Breast epithelium (tissue), 4 donors: ENCODE measurements at places on chromosomes 1 and 21.

GRCh38 chr1:186828611-186829454 lies at the start of gene PLA2G4A:
TSS of gene PLA2G4A (plus strand) at chr1:186828949. CDS start at chr1:186854355, 25,406 bp downstream.
- peak; percentile 33 for DNase-seq

- no peak for DNase-seq
Observed at GRCh38 chr1:214475331-214475730, 76.1 kb downstream of the PTPN14 start.

DNA sequence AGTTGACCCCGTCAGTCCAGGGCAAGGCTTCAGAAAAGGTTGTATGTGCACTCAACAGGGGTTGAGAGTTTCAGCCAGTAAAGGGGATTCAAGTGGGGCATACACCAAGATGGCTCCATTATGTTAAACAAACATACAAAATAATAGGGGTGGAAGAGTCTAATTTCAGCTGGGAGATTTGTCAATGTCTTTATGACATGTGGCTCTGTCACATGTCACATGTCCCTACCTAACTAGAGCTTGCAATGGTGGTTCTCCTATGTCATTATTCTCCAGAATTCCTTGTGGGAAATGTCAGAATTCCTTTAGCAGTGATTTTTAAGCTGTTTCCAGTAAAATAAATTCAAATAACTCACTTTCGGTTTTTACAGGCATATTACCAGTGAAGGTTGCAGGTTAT lies 392.0 kb upstream of the ADGRL4 start:
- DNase-seq = no peak

GRCh38 chr1:89938171-89939055 lies 56.5 kb upstream of the ZNF326 start:
- DNase-seq = no peak

DNA sequence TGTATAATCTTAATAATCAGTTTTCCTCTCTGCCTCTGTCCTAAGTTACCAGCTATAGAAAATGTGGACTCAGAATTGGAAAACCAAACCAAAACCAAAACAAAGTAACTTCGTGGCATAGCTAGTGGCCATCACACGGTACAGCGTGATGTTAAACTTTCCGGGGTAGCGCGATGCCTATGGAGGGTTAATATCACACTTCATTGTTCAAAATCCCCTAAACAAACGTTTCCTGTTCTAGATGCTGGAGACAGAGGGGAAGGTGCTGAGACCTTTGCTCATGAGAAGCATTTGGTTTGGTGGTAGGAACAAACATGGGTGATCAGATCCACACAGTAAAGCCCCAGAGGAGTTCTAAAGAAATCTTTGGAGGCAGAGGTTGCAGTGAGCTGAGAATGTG lies 4.9 kb downstream of the AADACL4 start:
- DNase-seq = no peak

DNA sequence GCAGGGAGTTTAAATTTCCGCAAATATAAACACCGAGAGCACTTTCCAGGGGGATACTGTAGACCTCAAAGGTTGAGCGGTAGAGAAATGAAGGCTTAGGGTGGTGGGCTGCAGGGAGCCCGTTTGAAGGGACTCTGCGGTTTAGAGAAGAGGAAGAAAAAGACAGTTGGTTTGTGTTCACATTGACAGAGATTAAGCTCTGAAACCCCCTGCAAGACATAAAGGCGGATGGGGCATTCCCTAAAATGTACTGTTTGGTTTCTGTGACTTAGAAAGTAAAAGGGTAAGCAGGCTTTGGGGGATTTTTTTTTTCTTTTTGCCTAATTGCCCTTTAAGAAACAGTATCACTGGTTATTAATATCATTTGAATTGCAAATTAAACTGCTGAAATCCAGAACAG lies 1.3 kb downstream of the KAZN start:
- DNase-seq = no peak

DNA sequence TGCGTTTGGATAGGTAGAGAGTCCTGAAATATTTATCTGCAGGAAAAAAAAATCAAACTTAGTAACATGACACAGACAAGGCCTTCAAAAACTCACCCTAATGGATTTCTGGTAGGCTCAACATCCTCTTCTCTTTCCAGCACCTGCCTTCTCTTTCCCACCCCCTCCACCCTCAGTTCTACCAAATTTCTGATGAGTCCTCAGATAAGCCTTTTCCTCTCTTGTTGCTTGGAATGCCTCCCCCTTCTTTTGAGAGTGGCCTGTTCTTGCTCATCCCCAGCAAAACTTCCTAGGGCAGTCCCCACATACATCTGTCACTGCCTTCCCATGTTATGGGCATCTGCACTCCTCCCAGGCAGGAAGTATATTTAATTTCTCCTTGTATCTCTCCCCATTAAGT lies 7.6 kb upstream of the LBR start:
- DNase-seq = no peak

DNA sequence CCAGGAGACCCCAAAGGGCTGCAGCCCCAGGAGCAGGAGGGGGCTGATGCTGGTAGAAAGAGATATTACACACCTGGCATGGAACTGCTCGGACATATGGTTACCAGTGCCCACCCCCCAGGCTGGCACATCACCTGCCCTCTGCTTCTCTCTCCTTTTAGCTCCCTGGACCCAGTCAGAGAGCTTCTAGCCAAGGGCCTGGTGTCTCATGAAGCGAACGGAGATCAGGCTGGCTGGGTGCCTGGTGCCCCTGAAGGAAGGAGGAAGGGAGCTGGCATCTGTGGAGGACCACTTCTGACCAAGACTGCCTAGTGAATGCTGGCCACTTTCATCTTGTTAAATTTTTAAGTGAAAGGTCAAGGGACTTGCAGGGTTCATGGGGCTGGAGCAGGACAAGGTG lies 53.1 kb downstream of the FOXO6 start:
- DNase-seq = no peak

GRCh38 chr1:26156285-26157038 lies 2.4 kb upstream of the FAM110D start:
- DNase-seq = no peak

GRCh38 chr1:179169616-179170467 lies 59.6 kb downstream of the ABL2 start:
- DNase-seq = no peak

DNA sequence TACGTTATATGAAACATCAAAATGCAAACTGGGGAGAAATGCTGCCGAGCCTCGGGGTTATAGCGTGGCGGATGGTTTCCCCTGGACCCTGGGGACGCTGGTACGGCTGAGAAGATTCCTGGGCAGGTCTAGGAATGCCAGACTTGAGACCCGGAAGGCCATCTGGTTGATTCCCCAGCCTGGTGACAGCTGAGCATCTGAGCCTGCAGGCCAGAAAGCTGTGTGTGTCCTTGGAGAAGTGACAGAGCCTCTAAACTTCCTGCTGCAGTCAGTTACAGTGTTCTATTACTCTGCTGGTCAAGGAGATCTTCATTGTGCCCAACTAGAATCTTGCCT lies 2.3 kb downstream of the VASH2 start:
- DNase-seq = no peak

DNA sequence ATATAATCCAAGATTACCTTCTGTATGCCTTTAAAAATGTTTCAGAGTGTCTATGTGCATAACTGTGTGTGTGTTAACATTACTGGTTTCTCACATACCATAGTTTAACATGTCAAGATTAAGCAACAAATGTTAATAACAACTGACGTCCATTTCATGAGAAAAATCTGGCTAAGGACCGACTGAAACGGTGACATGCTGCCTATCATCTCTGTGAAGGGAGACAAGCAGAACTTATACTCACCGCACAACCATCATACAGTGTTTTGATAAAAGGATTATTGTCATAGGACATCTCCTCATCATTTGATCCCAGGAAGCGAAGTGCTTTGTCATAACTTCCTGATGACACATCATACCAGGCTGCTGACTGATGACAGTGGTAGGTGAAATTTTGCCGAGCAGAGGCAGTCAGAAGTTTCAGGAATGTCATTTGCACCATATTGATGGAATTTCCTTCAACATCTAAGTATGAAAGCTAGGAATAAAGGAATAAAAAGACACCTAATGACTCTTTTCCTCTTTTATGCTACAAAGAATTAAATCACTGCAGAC lies 228.8 kb downstream of the COL11A1 start:
- DNase-seq = no peak

GRCh38 chr1:19139711-19140110 lies 70.4 kb downstream of the UBR4 start:
- DNase-seq = no peak

- DNase-seq = no peak
Observed at GRCh38 chr1:156578055-156578454, 1.5 kb upstream of the TTC24 start.

DNA sequence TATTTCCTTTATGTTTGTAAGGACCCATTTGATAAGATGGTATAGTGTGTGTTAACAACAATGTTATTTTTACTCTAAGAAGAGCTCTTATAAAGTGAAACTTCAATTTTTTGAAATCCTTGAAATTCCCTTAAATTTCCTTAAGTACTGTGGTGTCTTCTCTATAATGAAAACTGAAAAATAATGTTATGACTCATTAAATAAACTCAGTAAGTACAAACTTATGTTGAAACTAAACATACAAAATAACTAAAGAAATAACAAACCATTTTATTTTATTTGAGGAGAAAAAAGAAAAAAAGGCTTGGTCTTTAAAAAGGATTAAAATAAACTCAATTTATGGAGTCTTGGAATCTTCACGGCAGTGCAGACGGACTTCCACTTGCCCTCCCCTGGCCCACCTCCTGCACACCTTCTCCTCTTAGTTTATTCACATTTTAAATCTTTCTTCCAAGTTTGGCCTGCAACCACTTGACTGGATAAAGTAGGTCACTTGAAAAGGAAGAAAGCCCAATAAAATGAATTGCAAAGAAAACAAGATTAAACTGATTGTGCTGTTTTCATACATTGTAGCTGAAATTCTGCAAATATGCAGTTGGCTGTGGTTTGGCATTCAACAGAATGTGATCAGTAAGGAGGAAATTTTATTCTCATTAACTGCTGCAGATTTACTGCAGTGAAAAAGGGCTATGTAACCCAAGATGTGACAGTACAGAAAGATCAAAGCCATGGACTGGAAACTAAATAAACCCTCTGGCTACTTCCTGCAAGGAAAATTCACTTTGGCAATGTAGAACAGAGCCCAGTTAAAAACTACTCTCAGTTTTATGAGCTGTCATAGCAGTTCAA lies 48.5 kb upstream of the SCYL3 start:
- DNase-seq = no peak

GRCh38 chr1:218529646-218530300 lies 184.6 kb downstream of the TGFB2 start:
- no peak for DNase-seq

DNA sequence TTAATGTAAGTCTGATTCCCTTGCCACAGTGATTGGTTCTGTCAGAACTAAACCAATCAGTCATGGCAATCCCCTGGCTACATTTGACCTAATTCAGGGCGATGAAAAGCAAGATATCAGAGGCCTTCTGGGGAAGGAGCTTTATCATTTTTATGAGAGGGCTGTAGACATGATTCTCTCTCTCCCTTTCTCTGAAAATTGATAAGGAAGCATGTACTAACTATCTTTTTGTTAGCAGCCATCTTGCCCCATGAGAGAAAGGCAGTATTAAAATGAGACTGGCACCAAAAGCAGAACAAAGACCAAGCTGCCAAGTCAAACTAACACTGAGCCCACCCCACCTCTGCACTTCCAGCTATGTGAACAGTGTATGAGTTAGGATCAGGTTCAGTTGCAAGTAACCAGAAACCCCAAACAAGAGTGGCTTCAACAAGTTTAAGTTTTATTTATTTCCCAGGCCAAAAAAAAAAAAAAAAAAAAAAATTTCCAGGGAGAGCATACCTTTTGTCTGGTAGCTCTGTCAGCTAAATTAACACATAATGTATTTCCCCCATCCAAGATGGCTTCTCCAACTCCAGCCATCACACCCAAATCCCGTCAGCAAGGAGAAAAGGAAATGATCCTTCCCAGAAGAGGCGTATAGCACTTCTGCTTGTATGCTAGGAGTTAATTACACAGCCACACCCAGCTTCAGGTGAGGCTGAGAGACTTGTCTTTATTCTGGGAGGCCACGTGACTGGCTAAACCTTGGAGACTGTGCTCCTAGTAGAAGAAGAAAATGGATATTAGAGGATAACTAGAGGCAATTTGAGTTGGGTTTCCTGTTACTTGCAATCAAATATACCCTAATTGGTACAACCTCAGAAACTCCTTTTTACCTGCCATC lies 105.8 kb upstream of the RALGPS2 start:
- no peak for DNase-seq

DNA sequence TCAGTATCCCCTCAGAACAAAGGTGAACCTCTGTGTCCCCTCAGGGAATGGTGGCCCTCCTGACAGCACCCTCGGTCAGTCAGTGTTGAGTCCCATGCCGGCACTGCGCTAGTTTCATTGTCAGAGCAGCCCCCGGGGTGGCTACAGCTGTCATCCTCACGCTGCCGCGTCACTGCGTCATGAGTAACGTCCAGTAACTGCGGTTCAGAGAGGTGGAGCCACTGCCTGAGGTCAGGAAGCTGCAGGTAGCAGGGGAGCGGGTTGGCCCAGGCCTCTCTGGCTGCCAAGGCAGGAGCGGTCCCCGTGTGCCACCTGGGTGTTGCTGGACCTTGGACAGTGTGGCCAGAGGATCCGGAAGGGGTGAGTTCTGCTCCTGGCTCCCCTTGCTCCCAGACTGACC lies 20.2 kb upstream of the WNT4 start:
- no peak for DNase-seq

GRCh38 chr1:22410928-22411495 lies 40.6 kb upstream of the ZBTB40 start:
- no peak for DNase-seq

GRCh38 chr1:211640301-211640630 lies 35.2 kb downstream of the NEK2 start:
- no peak for DNase-seq

DNA sequence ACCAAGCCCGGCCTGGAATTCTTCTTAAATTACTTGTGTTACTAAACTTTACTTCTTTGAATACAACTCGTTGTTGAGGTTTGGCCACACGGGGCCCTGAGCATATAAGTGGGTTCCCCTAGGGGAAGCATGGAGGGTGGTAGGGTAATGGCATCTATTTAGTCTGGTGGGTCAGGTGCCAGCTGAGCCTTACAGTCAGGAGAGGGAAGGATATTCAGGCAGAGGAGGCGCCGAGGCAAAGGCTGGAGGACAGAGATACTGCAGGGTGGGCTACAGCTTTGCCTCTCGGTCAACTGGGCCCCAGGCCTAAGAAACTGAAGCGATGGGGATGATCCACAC lies 424 bp upstream of the NECAP2 start:
- DNase-seq = peak; percentile 21

DNA sequence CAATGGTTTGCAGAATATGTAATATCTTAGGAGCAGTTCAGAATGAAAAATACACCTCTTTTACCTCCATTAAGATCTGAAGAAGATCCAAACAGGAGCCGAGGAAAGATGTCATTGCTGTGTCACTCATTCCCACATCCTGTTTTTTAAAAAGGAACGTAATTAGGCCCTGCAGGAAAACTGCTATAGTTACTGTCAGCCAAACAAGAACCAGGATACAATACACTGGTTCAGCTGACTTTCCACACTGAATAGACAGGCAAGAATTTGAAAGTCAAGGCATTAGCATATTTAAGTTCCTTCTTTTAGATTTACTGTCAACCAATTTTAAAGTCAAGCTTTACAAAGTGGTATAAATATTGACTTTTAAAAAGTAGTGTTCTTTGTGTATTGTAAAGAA lies 63.8 kb downstream of the IARS2 start:
- no peak for DNase-seq

- DNase-seq = no peak
Observed at GRCh38 chr1:175894581-175894980, 151.2 kb upstream of the TNR start.

- no peak for DNase-seq
Observed at GRCh38 chr21:43758811-43759210, 17.3 kb downstream of the CSTB start.
